ENCODE measurements at places on chromosomes 7 and 10. TPM values are rescaled to one million over a fixed set of nuclear protein-coding genes. Genes with fewer than 3 reads are reported as not detected.
A peak's percentile ranks its signal among the peaks of the same experiment; 100 is the strongest.

- H3K4me3 ChIP-seq: no peak overlapping the region
- no peaks in the 10 kb centered on the region for H3K27me3 ChIP-seq
- H3K4me1 ChIP-seq: no peaks in the 10 kb centered on the region
- DNase-seq: no peak
- no peak overlapping the region for H3K27ac ChIP-seq
Observed at GRCh38 chr10:76071653-76072365, 640.4 kb downstream of the LRMDA start.

DNA sequence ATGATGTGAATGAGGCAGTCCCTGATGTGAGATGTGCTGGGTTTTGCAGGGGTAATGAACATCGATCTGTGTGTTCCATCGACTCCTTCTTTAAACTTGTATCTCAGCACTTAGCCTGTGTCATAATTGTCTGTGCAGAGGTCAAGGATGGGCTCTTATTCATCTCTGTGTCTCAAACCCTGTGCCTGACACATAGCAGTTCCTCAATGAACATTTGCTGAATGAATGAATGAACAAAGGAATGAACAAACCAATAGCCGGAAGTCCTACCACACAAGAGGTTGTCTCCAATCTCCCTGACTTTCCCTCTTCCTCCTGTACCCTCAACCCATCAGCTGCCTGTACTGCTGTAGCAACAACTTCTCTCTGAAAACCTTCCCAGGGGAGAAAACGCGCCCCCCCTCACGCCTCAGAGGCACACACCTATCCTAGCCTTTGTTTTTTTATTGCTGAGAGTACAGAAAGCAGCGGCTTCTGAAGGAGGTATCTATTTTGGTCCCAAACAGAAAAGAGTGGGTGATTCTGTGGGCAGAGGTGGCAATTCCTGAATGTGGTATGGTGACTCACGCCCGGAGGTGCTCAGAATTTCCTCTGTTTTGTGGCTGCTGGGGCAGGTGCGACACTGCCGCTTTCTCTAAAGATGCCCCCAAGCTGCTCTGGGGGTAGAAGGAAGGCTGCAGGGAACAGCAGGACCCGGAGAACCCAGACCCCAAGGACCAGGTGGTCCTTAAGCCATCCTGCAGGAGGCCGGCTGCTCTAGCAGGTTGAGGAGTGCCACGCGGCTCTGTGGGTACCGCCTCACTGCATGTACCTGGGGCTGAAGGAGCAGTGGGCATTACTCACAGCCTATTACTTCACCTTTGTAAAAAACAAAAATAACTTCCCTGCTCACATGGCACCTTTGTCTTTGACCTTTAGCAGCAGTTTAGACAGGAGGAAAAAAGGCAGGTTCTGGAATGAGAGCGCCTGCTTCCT is 9.6 kb downstream of the IL2RA start:
- H3K36me3 ChIP-seq: no peaks in the 10 kb centered on the region
- H3K4me3 ChIP-seq: no peak overlapping the region
- H3K27me3 ChIP-seq: peaks cover 17% of the 10 kb centered on the region
- H3K4me1 ChIP-seq: no peaks in the 10 kb centered on the region
- no peak overlapping the region for H3K27ac ChIP-seq

- H3K27ac ChIP-seq: no peak overlapping the region
- DNase-seq: no peak
- H3K36me3 ChIP-seq: no peaks in the 10 kb centered on the region
Observed at GRCh38 chr7:86706406-86706805, 62.7 kb downstream of the GRM3 start.

DNA sequence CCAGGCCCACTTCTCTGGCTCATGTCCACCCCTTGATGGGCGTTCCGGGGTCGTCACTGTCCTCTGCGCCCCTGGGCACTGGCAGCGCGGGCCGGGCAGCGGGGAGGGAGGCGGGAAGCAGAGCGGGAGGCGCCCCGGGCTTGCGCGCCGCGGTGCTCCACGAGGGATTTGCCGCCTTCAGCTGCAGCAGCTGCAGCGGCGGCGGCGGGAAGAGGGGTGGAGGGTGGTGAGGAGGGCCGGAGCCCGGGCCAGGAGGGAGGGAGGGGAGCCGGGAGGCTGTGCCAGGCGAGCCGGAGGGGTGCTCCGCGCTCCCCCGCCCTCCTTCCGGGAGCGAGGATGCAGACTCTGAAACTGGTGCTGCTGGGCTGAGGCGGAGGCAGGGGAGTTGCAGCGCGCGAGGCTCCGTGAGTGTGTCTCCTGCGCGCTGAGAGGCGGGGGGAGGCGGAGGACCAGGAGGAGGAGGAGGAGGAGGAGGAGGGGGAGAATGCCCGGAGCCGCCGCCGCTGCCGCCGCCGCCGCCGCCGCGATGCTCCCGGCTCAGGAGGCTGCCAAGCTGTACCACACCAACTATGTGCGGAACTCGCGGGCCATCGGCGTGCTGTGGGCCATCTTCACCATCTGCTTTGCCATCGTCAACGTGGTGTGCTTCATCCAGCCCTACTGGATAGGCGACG is at the start of gene LHFPL3:
Gene LHFPL3 (plus strand): TSS at position 308 of the 674 bp plus-strand sequence.
- H3K4me1 ChIP-seq: no peaks in the 10 kb centered on the region
- H3K36me3 ChIP-seq: no peaks in the 10 kb centered on the region
- no peak within 1 kb of the TSS for H3K27ac ChIP-seq

GRCh38 chr10:95864906-95865813 is 42.6 kb upstream of the CC2D2B start:
- DNase-seq: peak; percentile 87
- H3K4me3 ChIP-seq: no peak overlapping the region
- no peaks in the 10 kb centered on the region for H3K27me3 ChIP-seq
- H3K4me1 ChIP-seq: peaks cover 4% of the 10 kb centered on the region
- peak overlapping the region; percentile 22 for H3K27ac ChIP-seq
- no peaks in the 10 kb centered on the region for H3K36me3 ChIP-seq

- no peaks in the 10 kb centered on the region for H3K4me1 ChIP-seq
- no peak overlapping the region for H3K27ac ChIP-seq
- peaks cover 6% of the 10 kb centered on the region for H3K36me3 ChIP-seq
- H3K4me3 ChIP-seq: peak overlapping the region; percentile 77
- no peaks in the 10 kb centered on the region for H3K27me3 ChIP-seq
Observed at GRCh38 chr7:99579281-99579955, 18.6 kb upstream of the TMEM225B start.

- DNase-seq: no peak
- H3K27me3 ChIP-seq: peaks cover 18% of the 10 kb centered on the region
- H3K36me3 ChIP-seq: no peaks in the 10 kb centered on the region
Observed at GRCh38 chr7:39515534-39516228, 50.5 kb upstream of the YAE1 start.

- DNase-seq: no peak
- no peaks in the 10 kb centered on the region for H3K36me3 ChIP-seq
- H3K4me3 ChIP-seq: no peak overlapping the region
- H3K4me1 ChIP-seq: no peaks in the 10 kb centered on the region
- no peak overlapping the region for H3K27ac ChIP-seq
Observed at GRCh38 chr10:62528441-62528840, 154.3 kb downstream of the ZNF365 start.

GRCh38 chr7:73896454-73896853 is 35.5 kb downstream of the TMEM270 start:
- peaks cover 80% of the 10 kb centered on the region for H3K4me1 ChIP-seq
- no peaks in the 10 kb centered on the region for H3K27me3 ChIP-seq
- peak; percentile 76 for DNase-seq
- no peaks in the 10 kb centered on the region for H3K36me3 ChIP-seq
- H3K4me3 ChIP-seq: no peak overlapping the region

Gene TUBAL3
- not detected for total RNA-seq

Measured in GM23248 (cell line).